Neuronal stem cell (in vitro differentiated cells): ENCODE measurements at places on chromosomes 13 and 19.
A peak's percentile ranks its signal among the peaks of the same experiment; 100 is the strongest.

GRCh38 chr13:105395041-105395440 lies 1140.4 kb downstream of the EFNB2 start:
- DNase-seq = no peak

DNA sequence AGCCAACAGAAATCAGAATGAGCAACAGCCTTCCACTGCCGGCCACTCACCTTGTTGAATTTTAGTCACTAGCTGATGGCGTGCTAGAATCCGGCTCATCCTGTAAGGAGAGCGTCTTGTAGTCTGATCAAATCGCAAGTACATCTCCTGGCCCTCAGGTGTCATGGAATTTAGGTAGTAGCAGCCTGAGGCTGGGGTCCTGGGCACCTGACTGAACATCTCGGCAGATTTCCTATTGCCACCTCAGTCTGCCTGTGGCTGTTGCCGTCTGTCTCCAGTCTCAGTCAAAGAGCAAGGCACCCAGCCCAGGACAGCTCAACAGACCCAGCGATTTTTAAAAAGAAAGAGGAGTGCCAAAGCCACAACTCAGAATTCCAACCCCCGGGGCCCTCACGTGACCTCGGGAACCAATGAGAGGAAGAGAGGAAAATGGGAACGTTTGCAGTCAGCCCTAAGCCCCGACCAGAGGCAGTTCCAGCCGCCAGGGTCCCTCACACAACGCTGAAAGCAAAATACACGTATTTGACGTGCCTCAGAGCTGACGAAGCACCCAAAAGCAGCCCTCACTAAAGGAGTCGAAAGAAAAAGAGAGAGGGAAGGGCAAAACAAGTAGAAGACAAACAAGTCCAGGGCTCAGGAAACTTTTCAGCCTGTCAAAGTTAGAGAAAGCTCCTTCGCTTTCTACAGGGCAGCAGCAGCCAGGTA lies at the start of gene STARD13:
Gene STARD13, minus strand, starts transcription at position 336 of the 705 bp plus-strand sequence. Its CDS starts 117 bp downstream, at position 219.
- peak; percentile 78 for DNase-seq

- DNase-seq = peak; percentile 90
These were observed at the start of gene C19orf25 for GRCh38 chr19:1478934-1479707. TSS of gene C19orf25 (minus strand) at chr19:1479215. CDS start at chr19:1478903, 312 bp downstream.

DNA sequence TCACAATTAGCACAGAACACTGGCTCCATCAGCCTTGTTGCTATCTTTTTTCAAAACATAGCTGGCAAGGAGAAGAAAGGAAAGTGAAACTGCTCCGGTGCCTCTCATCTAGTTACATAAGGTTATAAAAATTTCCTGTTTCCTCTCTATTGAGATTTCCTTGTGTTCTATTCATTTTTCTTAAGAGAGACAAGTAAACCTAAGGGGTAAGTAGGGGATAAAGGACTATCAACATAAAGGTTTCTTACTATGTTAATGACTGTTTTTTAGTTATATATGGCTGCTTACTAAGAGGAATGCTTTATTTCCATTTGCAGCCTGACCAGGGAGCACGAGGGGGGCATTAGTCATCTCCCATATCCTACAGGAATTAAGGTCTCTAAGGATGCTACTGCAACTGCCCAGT lies 73.2 kb upstream of the MLNR start:
- no peak for DNase-seq

DNA sequence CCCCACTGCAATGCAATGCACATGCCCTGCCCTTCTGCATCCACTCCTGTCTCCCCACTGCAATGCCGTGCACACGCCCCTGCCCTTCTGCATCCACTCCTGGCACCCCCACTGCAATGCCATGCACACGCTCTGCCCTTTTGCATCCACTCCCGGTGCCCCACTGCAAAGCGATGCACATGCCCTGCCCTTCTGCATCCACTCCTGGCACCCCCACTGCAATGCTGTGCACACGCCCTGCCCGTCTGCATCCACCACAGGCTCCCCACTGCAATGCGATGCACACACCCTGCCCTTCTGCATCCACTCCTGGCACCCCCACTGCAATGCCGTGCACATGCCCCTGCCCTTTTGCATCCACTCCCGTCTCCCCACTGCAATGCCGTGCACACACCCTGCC lies 98.1 kb downstream of the KCTD15 start:
- DNase-seq = no peak

DNA sequence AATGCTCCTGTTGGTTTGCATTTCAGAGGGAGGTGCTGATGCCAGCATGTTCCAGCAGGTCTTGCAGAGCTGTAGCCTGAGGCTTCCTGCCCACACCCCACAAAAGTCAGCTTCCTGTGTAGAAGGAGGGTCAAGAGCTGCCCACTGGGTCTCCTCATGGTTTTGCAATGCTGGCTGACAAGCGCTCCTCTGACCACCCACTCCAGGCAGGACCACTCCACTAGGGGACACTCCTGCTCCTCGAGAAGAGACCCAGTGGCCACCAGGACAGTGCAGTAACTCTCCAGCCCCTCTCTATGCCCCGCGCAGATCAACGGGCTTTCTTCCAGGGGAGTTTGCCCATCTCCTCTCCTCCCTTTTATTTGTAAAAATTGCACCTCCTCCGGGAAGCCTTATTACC lies 72.9 kb upstream of the UQCRFS1 start:
- peak; percentile 51 for DNase-seq

- DNase-seq = no peak
These were observed 2.4 kb upstream of the ZNF536 start for GRCh38 chr19:30369833-30370232.

DNA sequence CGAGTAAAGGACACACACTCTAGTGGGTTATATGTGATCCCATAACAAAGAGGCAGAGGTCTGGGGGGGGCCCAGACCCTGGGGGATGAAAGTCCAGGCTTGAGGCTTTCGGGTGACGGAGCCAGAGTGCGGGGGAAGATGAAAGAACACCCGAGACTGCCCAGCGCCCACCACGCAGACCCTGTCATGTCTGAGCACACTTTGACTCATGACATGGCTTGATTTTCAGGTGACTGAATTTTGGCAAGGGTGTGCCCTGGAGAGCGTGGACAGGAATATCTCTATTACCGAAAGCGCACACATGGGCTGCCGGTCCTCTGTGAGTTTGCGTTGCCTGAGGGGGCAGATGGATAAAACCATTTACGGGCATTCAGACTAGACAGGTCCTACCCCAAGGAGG lies 192.0 kb upstream of the SOX1 start:
- DNase-seq = no peak

- no peak for DNase-seq
These were observed 8.8 kb downstream of the ZNF787 start for GRCh38 chr19:56112313-56112709.

DNA sequence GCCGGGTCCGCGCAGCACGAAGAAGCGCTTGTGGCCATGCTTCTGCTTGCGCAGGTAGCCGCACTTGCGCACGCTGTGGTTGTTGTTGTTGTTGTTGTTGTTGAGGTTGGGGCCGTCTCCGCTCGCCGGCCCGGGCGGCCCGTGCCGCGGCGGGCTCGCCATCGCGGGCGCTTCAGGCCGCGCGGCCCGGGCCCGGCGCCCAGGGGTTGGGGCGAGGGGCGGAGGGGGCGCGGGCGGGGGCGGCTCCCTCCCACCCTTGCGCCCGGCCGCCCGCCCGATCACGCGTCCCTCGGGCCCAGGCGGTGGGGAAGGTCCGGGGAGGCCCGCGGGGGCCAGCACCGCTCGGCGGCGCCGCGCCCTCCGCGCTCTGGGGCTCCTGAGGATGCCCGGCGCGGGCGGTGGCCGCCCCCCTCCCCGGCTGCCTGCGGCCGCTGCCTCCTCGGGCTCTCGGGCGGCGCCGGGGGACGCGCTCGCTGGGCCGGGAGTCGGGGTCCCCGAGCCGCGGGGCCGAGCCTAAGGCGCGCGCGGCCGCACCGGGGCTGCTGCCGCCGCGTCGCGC lies 412 bp downstream of the IRS2 start:
- DNase-seq = no peak

- peak; percentile 65 for DNase-seq
These were observed 757 bp downstream of the FBN3 start for GRCh38 chr19:8148410-8149260.

- no peak for DNase-seq
These were observed 396.9 kb upstream of the SLITRK1 start for GRCh38 chr13:84279166-84279565.
